ENCODE measurements at places on chromosomes 7 and 10. TPM values are rescaled to one million over a fixed set of nuclear protein-coding genes. Genes with fewer than 3 reads are reported as not detected.

Gene CNNM1
- 0.08 TPM for total RNA-seq

Gene C10orf105
- total RNA-seq = 0.33 TPM

Gene SPDYE2B
- total RNA-seq = 0.15 TPM

Gene TMEM120A
- total RNA-seq = 34.3 TPM

Gene CYP3A5
- total RNA-seq = not detected

Gene NT5C3A
- total RNA-seq = 86.9 TPM

Gene SUN1
- 72.8 TPM for total RNA-seq

All from activated CD4-positive, alpha-beta memory T cell treated with anti-CD3 and anti-CD28 coated beads, Interleukin-2, amount 10 ng/mL, durations not matched to agents 7 days and 5 days (primary cell).